ENCODE measurements at places on chromosomes 3 and 15.

DNA sequence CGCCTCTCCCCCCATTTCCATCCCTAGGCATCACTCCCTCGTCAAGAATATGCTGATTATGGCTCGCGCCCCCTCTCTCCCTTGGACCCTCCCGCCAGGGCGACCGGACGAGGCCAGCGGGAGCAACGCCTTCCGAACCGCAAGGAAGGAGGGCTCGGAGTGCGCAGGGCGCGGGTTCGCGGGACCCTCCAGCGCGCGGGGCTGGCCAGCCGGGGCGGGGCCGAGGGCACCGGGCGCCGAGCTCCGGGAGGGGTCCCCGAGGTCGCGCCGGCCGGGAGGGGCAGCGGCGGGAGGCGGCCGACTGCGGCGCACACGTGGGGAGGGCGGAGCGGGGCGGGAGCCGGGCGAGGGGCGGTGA is 483 bp downstream of the EHD4 start:
- DNase-seq, result no peak

DNA sequence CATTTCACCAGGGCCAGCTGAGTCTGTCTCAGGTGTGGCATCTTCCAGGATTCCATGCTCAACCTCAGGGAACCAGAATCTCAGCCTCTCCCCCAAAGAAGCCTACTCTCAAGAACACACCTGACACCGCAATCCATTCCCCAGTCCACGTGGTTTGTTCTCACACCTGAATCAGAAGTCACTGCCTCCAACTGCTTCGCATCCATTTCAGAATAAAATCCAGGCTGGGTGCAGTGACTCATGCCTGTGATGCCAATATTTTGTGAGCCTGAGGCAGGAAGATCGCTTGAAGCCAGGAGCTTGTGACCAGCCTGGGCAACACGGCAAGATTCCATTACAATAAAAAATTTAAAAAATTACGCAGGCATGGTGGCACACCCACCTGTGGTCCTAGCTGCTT is 212.2 kb downstream of the FOXP1 start:
- DNase-seq, result no peak

DNA sequence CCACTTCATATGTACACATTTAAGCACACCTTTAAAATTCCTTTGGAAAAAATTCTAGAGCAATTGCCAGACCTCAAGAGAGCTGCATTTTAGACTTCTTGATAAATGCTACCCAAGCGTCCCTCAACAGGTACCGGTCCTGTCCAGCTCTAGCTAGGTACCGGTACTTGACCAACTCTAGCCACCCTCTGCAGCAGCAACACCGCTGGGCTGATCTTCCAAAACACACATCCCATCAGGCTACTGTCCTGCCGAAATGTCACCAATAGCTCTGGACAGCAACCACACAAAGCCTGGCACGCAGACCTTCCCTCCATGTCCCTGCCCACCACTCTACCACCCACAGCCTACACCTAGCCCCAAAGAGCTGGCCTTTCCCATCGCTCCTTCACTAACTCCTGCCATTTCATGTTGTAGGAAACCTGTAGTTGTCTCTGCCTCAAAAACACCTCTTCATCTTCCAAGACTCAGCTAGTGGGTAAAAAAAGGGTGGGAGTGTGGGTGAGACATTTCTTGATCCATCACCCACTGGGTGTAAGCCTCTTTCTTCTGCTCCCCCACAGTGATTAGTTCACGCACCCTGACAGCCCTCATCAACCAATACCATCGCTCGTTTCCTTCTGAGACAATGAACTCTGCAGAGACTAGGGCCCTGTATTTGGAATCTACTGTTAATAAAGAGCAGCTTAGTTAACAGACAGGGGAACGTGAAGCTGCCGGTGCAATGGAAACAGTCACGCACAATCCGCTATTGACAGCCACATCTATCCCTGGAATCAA is 6.8 kb downstream of the CHSY1 start:
- DNase-seq, result no peak

- DNase-seq, result no peak
Observed at GRCh38 chr15:44532689-44533088, 4.3 kb upstream of the EIF3J start.

DNA sequence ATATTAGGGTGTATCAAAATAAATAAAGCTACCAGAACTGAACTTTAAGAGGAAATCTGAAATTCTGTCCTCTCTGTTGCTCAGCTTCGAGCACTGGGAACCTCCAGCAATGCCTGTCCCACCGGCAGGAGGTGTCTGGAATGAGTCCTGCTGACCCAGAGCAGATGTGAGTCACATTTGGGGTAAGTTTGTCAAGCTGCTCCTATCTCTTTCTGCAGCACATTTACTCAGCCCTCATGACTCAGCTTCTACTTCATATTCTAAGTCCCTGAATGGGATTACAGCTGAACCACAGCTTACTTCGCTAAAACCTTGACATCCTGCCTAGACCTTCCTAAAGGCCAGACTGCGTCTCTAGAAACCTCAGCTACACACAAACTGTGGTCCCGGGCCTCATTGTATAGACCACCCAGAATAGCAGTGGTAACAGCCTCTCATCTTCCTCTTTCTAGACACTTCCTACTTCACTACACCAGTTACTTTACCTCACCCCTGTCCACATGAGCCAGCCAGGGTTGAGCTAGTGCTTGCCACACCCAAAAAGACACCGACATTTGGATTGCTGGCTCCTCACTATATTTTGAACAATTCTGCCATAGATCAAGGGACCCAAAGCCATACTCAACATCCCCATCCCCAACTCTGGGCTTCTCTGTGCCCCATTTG is 109.6 kb upstream of the TMCO5A start:
- no peak for DNase-seq

DNA sequence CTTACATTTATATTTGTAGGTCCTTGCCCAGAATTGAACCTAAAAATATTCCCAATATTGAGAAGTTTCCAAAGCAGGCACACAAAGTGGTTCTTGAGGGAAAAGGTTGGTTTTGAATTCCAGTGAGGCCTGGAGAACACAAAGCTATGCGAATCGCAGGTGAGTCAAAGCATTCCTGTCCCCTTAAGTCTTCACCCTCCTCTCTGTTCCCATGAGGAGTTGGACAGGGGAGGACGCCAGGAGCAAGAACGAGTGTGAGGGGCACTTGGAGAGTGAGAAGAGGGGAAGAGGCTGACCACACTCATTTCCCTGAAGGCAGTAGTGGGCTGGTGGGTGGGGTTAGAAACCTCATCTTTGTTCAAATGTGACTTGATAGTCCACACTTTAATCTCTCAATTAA is 185.8 kb upstream of the EOMES start:
- DNase-seq, result no peak

DNA sequence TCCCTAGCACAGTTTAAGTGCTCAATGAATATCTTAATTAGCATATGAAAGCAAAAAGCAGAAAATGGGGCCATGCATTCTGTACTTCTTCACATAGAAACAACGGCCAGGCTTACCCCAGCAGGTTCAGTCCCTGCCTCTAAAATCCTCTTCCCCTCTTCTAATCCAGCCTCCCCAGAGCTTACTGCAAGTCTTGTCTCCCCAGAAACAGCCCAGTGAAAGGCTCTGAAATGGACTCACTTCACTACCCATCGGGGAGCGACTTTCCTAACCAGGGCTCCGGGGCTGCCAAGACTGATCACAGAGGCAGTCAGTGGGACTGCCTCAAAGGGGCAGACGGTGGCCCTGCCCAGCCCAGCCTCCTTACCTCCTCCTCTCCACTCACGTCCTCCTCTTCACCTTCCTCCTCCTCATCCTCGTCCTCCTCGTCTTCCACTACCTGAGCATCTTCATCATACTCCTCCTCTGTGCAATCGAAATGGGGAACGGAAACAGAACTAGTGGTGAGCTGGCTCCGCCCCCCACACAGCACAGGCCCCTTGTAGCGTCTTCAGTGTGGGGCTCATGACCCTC is 38.0 kb downstream of the ANP32A start:
- DNase-seq, result no peak

DNA sequence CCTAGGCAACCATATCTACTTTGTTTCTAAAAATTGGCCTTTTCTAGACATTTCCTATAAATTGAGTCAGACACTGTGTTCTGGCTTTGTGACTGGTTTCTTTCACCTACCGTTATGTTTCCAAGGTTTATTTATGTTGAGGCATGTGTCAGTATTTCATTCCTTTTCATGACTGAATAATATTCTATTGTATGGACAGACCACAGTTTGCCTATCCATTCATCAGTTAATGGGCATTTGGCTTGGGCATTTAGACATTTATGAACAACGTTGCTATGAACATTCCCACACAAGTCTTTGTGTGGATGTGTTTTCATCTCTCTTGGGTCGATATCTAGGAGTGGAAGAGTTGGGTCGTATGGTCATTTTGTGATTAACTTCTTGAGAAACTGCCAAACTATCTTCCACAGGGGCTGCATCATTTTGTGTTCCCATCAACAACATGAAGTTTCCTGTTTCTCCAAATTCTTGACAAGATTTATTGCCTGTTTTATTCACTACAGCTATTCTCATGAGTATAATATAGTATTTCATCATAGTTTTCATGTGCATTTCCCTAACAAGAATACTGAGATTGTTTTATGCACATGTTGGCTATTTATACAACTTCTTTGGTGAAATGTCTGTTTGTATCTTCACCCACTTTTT is 3.5 kb upstream of the EFCC1 start:
- no peak for DNase-seq

DNA sequence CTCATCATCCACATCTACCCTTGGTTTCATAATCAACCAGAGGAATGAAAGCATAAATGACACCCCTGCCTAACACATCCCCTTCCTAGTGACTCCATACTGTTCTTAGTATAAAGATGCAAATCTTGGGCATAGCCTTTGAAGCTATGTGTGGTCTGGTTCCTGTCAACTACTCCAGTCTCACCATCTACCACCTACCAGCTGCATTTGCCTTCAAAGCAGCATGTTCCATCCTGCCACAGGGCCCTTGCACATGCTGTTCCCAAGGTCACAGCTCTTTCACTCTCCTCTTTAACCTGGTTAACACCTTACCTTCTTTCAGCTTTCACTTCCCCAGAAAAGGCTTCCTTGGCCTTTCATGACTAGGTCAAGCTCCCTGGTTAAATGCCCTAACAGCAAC is 62.3 kb upstream of the ARHGEF3 start:
- no peak for DNase-seq

DNA sequence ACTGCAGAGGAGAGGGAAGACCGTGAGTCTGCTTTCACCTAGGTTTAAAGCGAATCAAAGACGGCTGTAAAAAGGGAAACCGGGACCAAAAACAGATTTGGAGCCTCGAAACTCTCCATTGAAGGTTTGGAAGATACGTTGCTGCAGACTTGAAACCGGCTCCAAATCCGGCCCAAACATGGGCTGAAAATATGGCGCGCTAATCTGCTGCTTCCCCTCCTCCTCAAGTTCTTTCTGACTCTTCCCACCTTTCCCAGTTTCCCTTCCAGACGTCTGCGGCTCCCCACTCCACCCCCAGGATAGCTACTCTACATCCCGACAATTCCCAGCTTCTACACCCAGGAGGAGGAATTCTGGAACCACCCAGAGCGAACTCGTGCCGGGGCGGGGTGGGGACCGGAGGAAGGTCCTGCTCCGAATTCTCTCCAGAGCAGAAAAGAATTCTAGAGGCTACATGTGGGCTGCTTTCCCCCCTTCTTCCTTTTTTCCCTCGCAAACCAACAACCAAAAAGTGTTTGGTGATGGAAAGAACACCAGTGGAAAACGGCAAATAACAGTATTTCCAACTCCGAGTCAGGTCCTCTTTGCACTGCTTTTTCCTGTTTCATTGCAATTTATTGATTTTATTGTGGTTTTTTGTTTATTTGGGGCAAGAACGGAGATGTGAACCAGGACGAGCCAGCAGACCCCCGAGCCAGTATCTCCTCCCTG is 8.5 kb downstream of the EOMES start:
- DNase-seq, result no peak

DNA sequence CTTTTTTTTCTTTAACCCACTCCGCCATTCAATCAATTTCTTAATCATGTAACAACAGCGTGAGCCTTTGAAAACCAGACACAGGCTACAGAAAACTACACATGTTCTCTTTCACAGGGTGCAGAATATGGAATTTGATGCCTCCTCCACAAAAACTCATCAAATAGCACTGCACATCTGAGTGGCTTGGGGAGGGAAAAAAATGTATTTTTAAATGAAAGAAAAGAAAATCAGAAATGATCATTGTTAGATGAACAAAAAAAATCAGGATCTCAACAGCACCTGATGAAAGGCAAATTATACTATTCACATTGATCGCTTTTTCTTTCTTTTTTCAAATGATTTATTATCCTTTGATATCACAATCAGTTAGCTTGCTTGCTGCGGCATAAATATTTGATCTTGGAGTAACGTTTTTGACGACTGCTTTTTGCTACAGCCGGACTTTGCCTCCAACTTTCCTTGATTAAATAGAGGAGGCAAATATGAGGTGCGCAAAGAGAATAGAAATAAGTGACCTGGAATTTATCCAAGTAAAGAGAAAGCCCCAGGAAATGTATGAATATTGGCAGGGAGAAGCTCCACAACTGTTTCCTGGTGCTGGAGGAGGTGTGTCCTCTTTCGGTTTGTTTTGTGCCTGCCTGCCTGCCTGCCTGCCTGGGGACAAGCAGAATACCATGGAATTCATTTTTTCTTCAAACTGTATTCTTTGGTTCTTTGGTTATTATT is 63.1 kb downstream of the EDEM1 start:
- no peak for DNase-seq

DNA sequence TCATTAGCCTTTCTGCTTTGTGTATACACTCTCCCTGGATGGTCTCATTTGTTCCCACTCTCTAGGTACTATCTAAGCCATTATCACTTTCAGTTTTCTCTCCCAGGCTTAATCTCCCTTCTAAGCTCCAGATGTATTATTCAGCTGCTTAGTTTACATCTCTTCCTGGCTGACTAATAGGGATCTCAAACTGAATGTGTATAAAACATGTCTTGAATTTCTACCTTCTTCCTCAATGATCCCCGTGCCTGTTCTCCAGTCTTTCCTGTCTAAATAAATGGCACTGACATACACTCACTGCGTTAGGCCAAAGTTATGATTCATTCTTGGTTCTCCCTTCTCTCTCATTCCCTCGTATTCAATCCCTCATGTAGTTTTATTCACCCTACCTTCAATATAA is 127.3 kb downstream of the NR2F2 start:
- no peak for DNase-seq

DNA sequence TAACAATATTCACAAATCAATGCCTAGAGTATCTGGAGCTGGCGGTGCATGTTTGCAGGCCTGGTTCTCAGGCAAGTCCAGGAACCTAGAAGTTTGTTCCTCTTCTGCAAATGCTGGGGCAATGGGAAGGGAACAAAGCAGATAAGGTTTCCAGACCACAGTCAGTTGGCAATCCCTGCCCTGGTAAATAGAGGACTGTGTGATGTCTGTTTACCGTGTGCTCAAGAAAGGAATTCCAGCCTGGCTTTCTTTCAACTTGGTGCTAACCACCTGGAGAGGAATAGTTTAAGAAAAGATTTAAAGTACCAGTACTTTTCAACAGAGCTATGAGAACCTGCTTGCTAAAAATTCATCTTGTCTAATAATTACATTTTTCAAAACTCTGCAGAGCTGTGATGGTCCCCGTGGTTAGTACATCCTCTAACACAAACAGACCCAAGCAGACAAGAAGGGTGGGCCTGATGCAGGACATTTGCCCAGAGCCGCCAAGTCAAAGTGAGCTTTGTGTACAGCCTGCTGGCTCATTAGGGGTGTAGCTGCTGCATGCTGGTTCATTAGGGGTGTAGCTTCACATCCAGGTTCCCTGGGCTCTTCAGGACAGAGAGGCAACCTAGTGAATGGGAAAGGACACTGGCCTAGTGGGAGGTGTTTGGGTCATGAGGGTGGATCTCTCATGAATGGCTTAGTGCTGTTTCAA is 220.5 kb downstream of the SQOR start:
- no peak for DNase-seq

- DNase-seq, result no peak
Observed at GRCh38 chr15:92074101-92074500, 220.6 kb downstream of the SLCO3A1 start.
